ENCODE measurements at places on chromosomes 12 and 14. TPM values are rescaled to one million over a fixed set of nuclear protein-coding genes. Genes with fewer than 3 reads are reported as not detected.

DNA sequence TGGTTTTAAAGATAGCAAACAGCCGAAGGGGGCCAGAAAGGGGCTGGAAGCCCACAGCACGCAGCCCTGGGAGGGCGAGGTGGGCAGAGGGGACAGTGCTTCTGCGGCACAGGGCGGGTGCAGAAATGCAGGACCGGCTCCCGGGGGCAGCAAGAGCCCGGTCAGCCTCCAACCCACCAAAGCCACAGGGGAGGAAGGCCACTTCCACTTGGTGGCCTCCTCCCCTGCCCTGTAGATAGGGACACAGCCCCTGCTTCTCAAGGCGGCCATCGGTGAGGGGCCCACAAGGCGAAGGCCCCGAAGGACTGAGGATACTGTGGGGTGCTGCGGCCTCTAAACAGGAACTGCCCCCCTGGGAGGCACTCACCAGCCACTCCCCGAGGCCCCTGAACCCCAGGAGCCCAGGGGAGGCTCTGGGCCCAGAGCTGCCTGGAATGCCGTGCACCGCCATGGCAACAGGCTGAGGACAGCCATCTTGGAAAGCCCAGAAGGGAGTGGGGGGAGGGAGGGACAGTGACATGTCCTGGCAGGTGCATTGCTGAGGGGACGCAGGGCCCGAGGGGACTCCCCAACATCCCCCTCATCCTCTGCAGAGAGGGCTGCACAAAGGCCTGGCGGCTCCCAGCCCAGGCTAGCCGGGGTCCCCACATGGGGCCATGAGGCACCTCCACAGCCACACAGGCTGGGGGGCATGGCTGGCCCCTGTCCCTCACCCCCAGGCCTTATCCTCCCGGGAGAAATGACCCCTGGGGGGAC is 114.7 kb downstream of the NCOR2 start:
- no peak for ATAC-seq

GRCh38 chr14:42378880-42379279 is 772.2 kb downstream of the LRFN5 start:
- no peak for ATAC-seq

GRCh38 chr14:58763210-58763609 is 125.4 kb downstream of the DACT1 start:
- ATAC-seq, result no peak

- ATAC-seq, result no peak
These were observed 38.5 kb downstream of the TMEM120B start for GRCh38 chr12:121751034-121751433.

DNA sequence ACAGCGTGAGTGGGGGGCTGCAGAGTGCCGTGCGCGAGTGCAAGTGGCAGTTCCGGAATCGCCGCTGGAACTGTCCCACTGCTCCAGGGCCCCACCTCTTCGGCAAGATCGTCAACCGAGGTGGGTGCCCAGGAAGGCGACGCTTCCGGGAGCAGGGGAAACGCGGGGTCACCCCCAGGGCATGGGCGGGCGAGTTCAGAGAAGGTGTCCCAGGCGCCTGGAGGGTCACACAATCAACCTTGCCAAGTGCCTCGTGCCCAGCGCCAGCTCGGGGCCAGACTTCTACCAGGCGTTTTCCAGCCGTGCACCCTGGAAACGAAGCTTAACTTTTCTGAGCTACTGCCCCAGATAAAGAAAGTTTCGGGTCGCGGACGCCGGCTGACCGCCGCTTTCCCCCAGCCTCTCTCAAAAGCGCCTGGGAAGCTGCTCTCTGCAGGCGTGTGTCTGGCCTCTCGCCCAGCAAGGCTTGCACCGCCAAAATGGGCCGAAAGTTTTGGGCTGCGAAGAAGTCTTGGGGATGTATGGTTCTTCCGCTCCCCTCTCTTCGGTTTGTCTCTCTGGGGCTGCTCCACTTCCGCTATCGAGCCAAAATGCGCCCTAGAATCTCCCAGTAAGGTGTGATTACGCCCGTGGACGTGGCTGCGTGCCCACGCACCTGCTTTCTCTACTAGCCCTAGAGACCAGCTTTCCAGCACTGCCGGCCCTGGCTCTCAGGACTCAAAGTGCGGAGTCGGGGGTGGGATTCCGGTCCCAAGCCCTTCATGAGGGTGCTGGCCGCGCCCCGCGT is 1.7 kb downstream of the WNT1 start:
- no peak for ATAC-seq

- no peak for ATAC-seq
These were observed 61.8 kb downstream of the KLRG1 start for GRCh38 chr12:9051158-9051550.

GRCh38 chr12:5912437-5913334 is 32.4 kb downstream of the ANO2 start:
- no peak for ATAC-seq

DNA sequence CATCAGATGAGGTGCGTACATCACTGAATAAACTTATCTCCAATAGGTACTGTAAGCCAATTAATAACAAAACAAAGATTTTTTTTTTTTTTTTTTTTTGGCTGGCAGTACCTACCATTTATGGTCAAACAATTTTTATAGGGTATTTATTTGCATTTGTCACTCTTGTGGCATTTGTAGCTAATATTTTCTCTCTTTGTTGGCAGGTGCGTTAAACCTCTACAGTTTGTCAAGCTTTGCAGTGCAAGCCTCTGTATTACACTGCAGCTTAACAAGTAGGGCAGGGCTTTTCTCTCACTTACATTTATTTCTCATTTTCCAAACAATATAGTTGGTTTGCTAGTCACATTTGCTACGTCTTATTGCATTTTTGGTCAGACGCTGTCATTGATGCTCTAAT is 12.3 kb downstream of the PRPF39 start:
- no peak for ATAC-seq

DNA sequence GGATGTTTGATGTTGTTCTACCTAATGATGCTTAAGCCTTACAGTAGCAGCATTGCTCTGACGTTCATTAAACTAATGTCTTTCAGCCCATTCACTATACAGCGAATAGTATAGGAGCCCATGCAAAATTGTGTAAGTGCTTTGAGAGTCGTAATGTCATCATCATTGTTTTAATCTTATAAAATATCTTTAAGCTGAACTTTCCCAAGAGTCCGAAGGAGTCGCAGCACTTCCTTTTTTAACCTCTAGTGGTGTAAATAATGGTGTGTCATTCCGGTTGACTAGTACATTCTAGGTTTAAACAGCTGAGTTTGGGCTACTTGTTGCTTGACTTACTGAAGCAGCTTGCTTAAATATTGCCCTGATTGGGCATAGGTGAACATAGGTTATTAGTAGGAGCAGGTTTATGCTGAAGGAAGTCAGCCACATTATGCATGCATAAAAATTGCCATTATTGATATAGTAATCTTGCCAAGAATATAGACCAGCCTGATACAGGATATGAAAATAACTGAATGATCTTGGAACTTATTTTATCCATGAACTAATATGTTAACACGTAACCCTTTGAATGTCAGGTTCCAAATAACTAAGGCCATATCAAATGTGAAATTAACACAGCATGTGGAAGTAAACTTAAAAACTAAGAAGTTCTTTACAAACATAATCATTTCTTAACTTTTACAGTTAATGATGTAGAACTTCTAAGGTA is 2.6 kb downstream of the WNK1 start:
- ATAC-seq, result peak; percentile 23

DNA sequence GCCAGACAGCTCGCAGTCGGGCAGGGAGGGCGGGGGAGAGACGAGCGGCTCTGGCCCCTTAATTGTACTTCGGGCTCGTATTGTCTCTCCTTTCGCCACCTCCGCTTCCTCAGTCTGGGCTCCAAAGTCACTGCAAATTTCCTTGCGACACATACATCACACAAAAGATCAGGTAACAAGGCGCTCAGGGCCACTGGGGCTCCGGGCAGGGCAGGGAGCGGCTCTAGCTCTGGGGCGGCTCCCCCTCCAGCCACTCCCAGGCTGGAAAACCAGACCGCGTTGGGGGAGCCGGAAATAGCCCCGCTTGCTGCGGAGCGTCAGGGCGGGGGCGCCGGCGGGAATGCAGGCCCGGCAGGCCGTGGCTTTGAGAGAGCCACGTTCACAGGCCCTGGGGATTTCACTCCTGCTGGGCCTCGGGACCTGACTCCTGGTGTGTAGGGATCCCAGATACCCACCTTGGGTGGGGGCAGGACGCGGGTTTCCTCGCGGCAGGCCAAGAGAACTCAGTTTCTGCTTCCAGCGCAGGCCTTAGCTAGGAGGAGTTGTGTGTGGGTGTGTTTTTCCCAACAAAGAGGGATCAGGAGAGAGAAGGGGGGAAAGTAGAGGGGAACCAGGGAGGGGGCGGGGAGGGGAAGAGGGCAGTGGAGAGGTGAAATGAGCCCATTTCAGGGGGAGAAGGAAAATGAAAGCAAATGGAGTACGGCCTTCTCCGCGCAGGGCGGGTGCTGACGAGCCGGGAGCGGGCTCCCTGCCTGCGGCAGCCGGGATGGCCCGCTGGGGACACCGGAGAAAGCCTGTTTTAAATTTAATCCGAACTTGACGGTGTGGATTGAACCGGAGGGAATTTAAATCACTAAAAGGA is 4.4 kb upstream of the HOXC9 start:
- peak; percentile 53 for ATAC-seq

Gene RASAL1
- 1.0 TPM for total RNA-seq

DNA sequence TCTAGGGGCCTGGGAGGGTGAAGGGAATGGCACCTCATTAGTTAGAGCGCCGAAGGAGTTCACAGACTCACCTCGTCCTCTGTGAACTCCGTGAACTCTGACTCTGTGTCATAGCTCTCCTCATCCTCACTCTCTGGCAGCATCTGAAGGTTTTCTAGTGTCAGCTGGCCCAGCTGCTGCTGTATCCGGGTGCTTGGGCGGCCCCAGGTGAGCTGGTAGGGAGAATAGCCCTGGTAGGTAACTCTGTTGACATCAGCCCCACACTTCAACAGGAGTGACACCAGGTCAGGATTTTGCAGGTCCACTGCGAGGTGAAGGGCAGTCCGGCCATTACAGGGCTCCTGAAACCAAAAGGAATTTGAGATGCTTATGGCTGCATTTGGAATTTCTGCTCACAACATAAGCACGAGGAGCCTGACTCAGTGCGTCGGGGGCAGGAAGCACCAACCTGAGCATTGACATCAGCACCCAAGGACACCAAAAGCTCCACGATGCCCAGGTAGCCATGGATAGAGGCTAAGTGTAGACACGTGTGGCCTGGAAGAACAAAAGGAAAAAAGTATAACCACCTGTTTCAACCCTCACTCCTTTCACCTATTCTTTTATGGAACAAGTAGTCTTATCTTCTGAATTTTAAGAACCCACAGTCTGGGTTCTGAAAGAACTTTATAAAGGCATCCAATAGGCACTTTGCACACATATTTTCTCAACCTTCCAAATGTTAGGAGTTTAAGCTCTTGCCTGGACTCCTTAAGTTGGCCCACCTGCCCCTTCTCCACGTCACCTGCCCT is 2.0 kb downstream of the NFKBIA start:
- ATAC-seq, result peak; percentile 3

Gene DTX1
- total RNA-seq, result 17.4 TPM

Gene RFX4
- total RNA-seq, result not detected

DNA sequence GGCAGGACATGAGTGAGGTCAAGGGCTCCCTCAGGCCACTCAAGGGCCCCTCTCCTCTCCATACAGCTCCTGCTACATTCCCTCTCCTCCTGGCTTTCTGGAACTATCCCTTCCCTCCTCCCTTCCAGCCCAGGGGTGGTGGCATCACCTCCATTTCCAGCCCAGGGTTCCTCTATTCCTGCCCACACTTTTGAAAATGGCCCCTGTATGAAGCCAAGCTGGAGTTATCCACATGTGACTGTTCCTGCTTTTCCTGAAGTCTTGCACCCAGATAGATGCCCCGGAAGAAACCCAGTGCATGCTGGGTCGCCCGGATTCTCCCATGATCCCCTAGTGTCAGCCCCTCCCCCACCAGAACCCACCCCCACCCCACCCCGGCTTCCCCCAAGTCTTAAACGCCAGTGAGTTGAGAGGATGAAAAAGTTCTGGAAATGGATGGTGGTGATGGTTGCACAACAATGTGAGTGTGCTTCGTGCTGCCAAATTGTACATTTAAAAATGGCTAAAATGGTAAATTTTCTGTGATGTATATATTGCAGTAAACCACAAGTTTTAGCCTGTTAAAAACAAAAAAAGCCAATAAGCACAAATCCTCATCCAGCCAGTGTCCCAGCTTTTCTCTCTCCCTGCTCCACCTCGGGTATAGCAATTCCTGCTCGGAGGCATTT is 136.9 kb downstream of the SCARB1 start:
- no peak for ATAC-seq

Gene TCL1B
- not detected for total RNA-seq

Gene TMEM116
- 13.8 TPM for total RNA-seq

Gene OR4K5
- not detected for total RNA-seq

All from activated T-helper 17 cell treated with anti-CD3 and anti-CD28 coated beads, Interleukin-2, amount 50 U/mL, for 72 hours (primary cell).